Stimulated activated CD8-positive, alpha-beta memory T cell treated with anti-CD3 and anti-CD28 coated beads, Interleukin-12 subunit alpha, Interleukin-12 subunit beta, amount 100 ng/mL, for 1 hour (primary cell): ENCODE measurements at places on chromosomes 7 and 10.

DNA sequence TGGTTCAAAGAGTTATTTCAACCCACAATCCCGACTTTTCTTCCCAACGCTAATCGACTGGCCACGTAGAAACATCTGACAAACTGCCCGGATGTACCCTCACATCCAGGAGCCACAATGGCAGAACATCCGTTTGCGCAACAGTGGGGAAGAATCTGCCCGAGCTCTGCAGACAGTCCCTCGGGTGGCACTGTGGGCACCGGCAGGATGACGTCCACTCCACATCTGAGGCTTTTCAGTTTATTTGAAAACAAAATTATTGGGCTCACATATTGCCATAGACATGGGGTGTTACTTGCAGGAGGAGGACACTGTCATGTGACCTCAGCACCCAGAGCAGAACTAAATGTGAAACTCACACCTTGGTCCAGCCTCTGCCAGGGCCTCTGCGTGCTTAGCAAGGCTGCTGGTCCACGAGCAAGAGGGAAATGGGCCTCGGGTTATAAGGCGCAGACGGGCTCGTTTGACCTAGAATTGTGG lies 84.1 kb downstream of the MKI67 start:
- DNase-seq: no peak

- no peak for DNase-seq
These were observed 298.9 kb upstream of the HPS1 start for GRCh38 chr10:98745645-98746044.

GRCh38 chr10:43585981-43586729 lies 11.7 kb upstream of the ZNF239 start:
- no peak for DNase-seq

GRCh38 chr10:50506861-50507573 lies 116.7 kb downstream of the SGMS1 start:
- DNase-seq: no peak

GRCh38 chr10:43594944-43595589 lies 11.2 kb upstream of the ZNF485 start:
- no peak for DNase-seq

- no peak for DNase-seq
These were observed 56.7 kb downstream of the C10orf120 start for GRCh38 chr10:122642726-122643605.

GRCh38 chr7:146424084-146424483 lies 307.5 kb downstream of the CNTNAP2 start:
- DNase-seq: no peak

DNA sequence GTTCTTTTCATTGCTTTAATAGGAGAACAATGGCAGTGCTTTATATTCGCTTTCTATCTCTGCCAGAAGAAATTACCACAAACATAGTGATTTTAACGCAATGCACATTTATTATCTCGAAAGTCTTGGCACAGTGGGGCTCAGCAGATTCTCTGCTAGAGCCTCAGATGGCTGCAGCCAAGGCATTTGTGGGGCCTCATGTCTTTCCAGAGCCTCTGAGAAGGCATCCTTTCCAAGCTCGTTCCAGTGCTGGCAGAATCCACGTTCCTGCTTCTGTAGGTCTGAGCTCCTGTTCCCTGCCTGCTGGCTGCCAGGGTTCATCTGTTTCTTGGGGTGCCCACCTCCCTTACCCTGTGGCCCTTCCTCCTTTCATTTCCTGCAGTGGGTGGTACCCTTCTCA lies 60.2 kb downstream of the LRRC18 start:
- no peak for DNase-seq

DNA sequence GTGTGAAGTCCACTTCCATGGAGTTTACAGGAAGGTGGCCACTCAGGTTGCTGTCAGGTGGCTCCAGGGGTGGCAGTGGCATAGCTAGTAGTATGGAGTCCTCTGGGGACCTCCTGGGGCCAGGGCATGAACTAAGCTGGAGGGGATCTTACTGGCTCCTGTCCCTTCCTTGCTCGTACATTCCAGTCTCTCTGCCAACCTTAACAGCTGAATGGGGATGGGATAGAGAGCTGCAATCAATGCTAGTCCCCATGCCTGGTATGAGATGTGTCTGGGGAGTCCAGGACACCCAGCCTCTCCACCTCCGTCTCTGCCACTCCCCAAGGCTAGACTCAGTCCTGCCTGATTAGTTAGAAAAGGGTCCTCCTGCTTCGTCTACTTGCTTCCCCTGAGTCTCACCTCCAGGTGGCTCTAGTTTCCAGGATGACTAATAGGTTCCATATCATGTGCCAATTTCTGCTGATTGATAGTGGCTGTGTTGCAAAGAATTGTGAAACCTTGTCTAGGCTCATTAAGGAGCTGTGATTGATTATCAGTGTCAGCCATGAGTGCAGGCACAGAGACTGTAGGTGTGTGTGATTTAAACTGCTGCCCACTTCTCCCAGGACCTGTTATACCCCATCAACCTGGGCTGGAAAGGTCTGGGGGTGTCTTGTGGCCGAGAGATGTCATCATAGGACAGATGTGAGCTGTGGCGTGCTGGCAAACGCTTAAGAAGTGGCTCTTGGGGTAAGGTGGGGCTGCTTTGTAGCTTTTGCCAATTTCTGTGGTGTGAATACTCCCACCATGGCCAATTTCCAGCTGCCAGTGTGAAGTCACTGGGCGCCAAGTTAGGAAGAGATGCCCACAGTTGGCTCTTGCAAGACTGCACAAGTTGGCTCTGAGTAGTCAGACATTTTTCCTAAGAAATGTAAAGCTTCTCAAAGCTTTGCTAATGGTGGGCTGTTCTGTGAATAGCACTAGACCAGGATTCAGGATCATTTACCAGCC lies 59.8 kb downstream of the COL13A1 start:
- DNase-seq: no peak

- no peak for DNase-seq
These were observed 36.6 kb upstream of the ATP6V0A4 start for GRCh38 chr7:138834583-138834982.

DNA sequence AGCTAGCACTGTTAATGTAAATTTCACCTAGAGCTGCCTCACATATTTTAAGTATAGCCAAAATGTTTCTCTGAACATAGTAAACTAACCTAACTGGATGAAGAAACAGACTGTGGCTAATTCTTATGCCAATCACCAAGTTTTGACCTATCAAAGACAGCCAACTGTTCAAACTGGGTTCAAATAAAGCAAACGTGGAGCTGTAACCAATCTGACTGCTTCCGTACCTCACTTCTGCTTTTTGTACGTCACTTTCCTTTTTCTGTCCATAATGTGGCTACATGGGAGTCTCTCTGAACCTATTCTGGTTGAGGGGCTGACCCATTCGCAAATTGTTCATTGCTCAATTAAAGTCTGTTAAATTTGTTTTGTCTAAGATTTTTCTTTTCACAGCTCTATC lies 66.3 kb upstream of the ETV1 start:
- no peak for DNase-seq

DNA sequence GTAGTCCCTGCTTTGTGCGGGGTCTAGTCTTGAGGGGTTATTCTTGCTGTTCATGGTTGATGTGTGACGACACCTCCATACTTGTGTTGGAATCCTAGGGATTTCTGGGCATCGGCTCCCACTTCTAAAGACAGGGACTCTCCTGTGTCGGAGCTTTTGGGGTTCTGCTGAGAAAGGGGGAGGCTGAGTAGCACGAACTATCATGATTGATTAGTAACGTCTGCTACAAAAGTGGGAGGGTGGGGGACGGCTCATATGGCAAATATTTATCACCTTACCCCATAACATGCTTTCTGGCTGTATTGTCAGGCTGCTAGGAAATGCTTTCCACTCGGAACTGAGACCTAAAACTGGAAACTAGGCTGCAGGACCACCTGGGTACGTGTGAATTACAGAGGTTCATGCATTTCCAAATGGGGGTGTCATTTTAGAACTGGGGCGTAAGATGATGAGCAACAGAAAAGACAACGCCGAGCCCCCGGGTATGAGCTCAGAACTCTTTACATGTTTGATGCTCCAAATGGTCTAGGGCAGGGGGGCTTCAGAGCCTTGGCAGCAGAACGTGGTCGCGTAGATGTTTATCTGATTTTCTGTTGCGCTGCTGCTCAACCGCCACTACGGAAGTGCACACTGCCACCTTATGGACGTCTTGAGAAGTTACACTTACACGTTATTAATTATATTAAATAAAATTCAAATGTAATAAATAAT lies 15.1 kb upstream of the NME8 start:
- DNase-seq: peak; percentile 11
